ENCODE measurements at places on chromosomes 12 and 14.

DNA sequence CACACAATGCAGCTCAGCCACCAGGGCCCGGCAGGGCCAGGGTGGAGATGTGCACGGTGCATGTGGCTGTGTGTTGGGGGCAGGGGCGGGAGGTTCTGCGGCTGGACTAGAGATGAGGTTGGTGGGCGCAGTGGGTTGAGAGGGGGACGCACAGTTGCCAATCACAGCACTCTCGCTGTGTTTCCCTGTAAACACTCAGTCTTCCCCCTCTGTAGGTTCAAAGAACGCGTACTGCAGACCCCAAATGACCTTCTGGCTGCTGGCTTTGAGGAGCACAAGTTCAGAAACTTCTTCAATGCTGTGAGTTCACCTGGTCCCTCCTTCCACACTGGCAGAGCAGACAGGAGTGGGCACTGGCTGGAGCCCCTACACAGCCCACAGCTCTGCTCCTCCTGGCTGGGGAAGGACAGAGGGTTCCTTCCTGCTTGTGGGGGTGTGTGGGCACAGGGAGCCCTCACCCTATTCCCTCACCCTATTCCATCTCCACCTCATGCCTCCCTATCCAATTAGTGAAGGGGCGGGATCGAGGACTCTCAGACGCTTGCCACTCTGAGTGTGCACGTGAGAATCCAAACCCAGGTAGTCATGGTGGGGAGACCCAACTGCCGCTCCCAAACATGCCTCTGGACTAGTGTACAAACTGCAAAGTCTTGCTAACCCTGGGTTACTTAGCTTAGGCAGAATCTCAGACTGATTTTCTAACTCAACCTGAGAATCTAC is 17.8 kb downstream of the OTUB2 start:
- no peak for DNase-seq

DNA sequence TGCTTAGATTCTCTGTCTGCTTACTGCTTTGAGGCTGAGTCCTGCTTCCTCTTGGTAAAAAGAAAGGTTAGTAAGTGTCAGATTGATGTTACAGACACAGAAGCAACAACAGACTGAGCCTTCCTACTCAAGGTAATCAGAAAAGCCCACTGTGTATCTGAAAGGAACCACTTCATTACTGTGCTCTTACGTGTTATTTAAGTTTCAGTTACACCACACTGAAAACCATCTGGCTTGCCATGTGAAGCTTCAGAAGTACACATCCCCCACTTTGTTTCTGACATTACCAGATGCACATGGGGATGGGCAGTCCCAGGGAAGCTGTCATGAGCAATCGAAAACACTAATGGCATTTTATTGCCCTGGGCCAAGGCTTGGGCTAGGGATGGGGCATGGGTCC is 1290.1 kb downstream of the AACS start:
- no peak for DNase-seq

GRCh38 chr12:13071305-13072280 is 27.4 kb downstream of the FAM234B start:
- no peak for DNase-seq

- DNase-seq = no peak
Measured at GRCh38 chr14:101916816-101917412, 47.5 kb upstream of the DYNC1H1 start.

DNA sequence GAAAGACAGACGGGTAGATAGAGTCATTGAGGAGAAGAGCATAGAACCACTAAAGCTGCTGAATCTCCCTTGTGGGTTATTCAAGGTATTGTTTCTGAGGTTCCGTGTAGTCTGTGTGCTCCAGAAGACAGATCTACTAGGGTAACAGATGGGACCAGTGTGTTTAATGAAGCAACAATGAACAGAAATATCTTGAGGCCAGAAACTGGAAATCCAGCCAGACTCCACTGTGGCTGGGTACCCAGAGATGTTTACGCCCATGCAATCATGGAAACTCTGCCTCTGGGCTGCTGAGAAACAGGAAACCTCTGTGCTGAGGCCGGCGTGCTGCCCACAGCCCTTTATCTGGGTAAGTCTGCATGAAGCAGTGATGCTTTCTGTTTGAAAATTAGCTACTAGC is 8.3 kb downstream of the PROX2 start:
- DNase-seq = no peak

DNA sequence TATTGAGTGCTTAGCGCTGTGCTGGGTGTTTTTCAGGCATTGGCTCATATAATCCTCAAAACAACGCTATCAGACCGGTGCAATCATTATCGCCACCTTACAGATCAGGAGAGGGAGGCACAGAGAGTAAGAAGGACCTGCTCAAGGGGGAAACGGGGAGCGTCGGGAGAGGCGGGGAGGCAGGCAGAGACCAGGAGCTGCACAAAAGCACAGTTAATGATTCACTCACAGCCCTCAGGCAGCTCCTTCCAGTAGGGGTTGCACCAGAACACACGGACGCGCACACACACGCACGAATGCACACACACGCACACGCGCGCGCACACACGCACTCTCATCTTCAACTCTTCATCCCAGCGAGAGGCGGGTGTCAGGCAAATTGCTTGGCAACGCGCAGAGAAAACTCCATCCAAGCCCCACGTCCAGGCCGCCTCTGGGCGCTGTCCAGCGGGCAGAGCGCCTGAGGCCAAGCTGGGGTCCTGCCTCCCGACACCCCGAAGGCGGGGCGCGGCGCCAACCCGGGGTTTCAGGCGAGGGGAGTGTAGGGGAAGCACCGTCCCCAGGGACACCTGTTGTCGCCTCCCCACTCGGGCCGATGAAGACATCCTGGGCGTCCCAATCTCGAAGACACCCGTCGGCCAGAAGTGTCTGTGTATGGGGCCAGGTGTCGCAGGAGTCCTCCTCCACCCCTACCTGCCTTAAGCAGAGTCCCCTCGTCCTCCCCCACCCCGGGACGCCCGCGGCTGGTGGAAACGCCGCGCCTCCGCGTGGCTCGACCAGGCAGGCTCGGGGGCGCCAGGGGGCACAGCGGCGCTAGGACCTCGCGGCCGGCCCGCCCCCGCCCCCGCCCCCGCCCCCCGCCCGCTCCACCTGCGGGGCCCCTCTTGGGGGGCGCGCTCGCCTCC is 35.5 kb upstream of the STON2 start:
- DNase-seq = peak; percentile 14

DNA sequence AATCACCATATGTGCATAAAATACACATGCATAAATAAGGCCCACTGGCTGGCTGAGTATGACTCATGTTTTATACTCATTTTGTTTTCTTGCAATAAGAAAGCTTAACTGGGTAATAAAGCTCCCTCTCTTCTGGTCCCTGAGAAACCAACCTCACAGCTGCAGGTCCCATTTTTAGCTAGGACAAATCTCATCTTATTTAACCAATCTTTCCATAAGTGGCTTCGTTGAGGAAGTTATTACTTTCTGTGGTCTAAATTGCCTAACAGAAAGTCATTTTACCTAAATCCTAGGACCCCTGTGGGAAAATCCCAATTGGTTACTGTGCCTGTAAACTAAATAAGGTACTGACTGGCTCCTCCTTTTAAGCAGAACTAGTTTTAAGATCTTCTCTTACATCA is 232.8 kb upstream of the FBXO33 start:
- DNase-seq = no peak

DNA sequence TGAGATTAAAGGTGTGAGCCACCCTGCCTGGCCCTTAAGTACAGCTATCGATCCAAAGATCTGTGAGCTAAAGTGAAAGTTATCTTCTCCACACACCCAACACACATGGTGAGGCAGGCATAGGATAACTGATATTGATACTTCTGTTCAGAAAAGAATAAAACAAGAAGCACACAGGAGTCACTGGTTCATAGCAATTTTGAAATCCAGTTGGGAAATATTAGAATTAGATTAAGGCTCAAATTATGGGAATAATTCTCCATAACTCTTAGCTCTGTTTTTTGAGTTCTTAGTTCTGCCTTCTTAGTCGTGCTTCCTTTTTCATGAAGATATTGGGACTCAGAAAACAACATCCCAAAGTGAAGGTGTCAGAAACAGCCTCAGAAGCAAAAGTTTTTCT is 186.0 kb upstream of the PLXNC1 start:
- no peak for DNase-seq

DNA sequence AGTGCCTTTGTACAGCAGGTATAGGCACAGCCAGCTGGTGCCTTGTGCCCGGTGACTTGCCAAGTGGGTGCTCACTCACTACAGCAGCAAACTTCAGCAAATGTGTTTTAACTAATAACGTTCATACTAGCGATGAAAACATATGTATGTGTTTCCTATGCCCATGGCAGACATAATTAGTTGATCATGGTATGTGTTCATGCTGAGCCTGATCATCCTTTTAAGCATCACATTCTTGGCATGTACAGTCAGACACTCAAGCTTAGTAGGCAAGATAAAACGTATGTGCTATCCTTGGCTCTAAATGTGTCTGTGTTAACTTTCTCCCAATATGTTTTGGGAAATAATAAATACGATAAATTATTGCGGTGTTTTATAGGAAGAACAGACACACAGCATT is 55.6 kb downstream of the RASSF8 start:
- DNase-seq = no peak

DNA sequence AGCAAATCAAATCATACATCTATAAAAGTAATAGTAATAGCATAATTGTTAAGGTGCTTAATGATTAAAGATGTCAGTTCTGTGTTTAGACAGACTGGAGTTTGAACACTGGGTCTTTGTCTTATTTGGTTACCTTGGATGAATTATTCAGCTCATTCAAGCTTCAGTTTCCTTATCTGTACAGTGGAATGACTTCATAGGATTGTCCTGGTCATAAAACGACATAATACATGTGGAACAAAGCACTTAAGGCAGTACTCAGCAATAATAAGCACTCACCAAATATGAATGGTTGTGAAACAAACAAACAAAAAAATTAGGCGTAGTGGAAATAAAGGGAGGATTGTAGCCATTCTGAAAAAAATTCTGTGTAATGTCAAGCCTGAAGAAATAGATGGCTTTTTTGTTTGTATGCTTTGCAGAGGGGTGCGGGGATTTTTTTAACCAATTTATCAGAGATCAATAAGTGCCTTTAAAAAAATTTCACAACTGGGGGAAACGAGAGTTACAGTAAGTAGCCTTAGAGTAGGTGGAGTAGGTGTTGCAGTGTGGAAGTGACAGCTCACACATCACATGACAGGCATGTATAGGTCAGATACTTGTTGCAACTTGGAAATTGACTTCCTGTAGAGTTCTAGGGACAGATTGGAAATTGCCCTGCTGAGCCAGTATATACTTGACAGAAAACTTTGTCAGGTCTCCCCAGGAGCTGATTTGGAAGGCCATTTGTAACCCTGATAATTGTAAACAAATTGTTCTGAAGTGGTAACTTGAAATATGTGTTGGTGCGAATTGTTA is 157.7 kb downstream of the SLC15A5 start:
- no peak for DNase-seq

- DNase-seq = no peak
Measured at GRCh38 chr14:26123459-26123858, 474.4 kb downstream of the NOVA1 start.

GRCh38 chr14:92607702-92608429 is 94.3 kb downstream of the RIN3 start:
- DNase-seq = no peak

DNA sequence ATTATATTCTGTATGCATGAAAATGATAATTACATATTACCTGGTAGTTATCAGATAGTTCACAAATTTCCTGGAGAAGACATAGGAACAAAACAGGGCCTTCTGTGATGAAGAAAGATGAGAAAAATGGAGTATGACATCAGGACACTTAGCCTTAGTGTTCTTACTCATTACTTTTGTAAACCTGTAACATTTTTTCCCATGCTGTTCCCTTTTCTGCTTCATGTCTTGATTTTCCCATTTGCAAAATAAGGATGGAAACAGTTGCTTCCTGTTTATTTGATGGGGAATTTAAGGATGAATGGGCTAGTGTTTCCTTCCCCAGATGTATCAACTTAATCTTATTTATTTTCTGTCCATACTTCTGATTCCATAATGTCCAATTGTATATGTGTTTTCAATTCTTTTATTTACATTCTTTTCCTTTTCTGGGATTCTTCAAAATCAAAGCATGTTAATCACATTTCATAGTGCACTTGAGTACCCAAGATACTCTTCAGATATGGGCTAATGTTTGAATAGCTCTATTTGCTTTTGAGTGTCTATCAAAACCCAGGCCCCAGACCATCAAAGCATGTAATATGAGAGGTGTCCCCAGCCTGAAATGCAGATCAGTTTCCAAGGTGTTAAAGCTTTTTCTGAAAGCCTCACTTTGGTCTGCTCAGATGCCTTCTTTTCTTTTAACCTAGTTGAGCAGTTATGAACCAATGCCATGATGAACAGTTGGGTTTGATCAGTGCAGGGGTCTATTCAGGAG is 260.5 kb downstream of the RAD51B start:
- no peak for DNase-seq

GRCh38 chr12:90071996-90072395 is 363.4 kb upstream of the ATP2B1 start:
- no peak for DNase-seq

GRCh38 chr14:100684154-100684553 is 42.5 kb upstream of the DLK1 start:
- no peak for DNase-seq

- DNase-seq = no peak
Measured at GRCh38 chr12:50507930-50508329, 3.1 kb downstream of the DIP2B start.

GRCh38 chr12:103952497-103952896 is 13.2 kb upstream of the TDG start:
- DNase-seq = no peak

DNA sequence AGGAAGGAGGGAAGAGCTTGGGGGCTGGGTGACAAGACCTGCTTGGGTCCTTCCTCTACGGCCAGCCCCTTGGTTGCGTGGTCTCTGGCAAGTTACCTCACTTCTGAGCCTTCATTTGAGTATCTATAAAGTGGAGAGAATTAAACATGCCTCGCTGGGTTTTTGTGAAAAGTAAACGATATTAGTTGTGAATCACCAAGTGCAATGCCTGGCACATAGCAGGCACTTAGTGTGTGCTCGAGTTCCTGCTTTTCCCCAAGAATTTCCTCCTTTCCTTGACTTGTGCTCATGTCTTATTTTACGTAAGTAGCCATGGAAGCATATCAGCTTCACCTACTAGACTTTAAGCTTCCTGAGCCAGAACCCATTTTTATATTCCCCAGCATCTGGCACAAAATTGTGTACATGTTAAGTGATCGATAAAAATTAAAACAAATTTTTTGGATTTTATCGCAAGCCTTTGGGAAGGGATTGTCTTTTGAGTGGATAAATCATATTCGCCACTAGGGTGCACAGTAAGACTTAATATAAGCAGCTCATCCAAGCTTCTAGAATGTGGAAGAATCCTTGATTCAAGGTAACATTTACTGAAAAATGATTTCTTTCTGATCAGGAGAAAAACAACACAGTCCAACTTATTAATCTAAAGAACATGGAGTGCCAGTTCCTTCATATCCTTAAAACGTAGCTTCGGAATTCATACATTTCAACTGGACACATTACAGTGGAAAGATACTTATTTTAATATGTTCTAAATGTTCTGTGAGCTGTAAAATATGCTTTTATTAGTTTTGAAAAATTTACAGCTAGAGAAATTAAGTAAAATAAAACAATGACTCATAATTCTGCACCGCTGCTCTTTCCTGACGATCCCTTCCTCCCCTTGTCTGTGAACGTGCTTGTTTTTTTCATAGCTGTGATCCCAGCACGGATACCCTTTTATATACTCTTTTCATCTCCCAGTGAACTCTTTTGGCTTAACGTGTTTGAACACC is 62.0 kb downstream of the SLC25A47 start:
- no peak for DNase-seq
